H1 (cell line): ENCODE measurements at places on chromosomes 16 and 17. TPM values are rescaled to one million over a fixed set of nuclear protein-coding genes. Genes with fewer than 3 reads are reported as not detected.

Gene EPOP
- total RNA-seq, result 3.3 and 4.0 TPM in 2 replicates

Gene TNFRSF17
- total RNA-seq, result not detected in 2 replicates

Gene MMP2
- 58.2 and 64.5 TPM in 2 replicates for total RNA-seq

Gene LRRC37A
- total RNA-seq, result 1.8 and 2.9 TPM in 2 replicates

Gene HEATR9
- not detected in 2 replicates for total RNA-seq

Gene CLEC18A
- total RNA-seq, result 0.92 and 1.4 TPM in 2 replicates

Gene GLG1
- total RNA-seq, result 137 and 139 TPM in 2 replicates

Gene HCRT
- total RNA-seq, result not detected in 2 replicates

Gene GP1BA
- total RNA-seq, result not detected in 2 replicates

Gene CRYBA1
- not detected in 2 replicates for total RNA-seq

Gene WSCD1
- 39.0 and 47.4 TPM in 2 replicates for total RNA-seq

Gene OSGIN1
- total RNA-seq, result 0.48 and 0.58 TPM in 2 replicates

Gene RAB37
- 5.2 and 5.5 TPM in 2 replicates for total RNA-seq
